ENCODE measurements at places on chromosomes 3 and 15. TPM values are rescaled to one million over a fixed set of nuclear protein-coding genes. Genes with fewer than 3 reads are reported as not detected.

Gene EOMES
- total RNA-seq, result 0.40 TPM

DNA sequence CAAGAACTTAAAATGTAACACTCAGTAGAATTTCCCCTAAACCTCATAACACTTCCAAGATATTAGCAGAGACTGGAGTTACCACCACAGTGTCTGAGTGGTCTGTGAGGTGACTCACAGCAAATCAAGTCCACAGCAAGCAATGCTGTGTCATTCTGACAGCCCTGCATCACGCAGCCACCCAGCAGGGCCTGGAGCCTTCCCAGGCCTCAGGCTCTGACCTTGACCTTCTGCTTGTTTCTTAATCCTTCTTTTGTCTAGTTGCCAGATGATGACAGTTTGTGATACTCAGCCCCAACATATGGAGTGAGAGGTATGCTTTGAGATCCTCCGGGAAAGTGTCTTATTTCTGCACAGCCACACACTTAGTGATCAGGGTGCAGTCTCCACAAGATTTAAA, 82.5 kb downstream of the TOP2B start:
- no peak for DNase-seq

DNA sequence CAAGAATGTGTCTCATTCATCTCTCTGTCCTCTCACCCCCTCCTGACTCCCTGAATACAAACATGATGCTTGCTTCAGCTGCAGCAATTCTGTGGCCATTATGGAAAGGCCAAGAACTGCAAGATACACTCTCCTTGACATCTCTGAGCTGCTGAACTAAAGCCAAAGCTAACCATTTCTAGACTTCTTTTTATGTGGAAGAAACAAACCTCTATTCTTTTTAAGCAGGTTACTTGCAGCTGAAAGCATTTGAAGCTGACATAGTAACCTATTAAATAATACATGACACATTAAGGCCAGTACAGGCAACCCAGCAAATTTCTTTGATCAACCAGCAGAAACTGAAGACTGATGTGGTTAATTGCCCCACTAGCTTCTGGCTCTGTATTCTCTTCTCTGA, 17.5 kb downstream of the FHIT start:
- DNase-seq, result no peak

Gene HEXA
- total RNA-seq, result 104 TPM

DNA sequence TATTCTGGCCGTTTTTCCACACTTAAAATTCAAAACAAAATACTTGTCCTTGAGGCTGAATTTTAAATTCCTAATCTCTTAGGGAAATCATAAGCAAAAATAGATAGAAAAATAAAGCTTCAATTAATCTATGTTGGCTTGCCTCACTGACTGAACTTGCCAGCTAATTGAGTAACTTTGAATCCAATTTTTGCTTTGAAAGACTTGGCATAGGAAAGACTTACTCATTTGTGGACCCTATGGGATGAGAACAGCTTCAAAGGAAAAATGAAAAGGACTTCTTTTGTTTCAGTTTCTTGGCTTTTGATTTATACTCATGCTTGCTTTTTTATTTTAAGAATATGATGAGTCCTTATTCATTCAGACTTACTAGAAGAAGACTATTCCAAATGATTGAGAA, 370.7 kb upstream of the RARB start:
- DNase-seq, result no peak

- DNase-seq, result peak; percentile 17
Observed at GRCh38 chr3:30628901-30629590, 22.6 kb downstream of the TGFBR2 start.

DNA sequence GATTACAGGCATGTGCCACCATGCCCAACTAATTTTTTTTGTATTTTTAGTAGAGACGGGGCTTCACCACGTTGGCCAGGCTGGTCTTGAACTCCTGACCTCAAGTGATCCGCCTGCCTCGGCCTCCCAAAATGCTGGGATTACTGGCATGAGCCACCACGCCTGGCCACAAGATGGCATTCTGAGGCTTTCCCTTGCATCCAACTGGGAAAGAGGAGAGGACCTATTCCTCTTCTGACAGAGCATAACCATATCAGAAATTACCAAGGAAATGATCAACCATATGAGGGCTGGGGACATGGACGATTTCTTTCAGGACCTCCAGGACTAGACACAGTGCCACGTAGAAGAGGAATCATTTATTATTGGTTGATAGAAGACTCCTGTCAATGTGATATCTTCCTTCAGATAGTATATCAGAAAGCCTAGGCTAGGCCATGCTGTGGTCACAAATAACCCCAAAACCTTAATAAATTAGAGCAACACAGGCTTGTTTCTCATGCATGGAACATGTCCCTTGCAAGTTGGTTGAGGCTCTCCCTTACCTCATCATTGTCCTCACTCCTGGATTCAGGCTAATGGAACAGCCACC, 372.3 kb upstream of the IL12A start:
- peak; percentile 3 for DNase-seq

Gene RCN2
- 56.3 TPM for total RNA-seq

DNA sequence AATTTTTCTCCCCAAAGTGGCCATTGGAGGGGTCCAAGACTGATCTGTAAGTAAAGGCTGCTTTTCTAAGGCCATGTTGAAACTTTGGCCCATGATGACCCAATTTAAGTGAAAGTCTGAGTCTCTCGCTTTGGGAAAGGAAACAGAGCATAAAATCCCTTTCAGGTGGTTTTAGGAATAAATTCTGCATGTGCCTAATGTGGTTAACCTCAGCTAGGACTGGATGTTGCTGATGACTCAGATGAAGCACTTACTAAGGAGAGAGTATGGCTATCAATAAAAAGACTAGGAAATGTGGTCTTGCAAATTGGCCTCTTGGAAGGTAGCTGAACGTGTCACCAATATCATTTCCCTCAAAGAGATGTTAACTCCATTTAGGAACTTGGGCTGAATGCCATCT, 458.5 kb downstream of the AGBL1 start:
- DNase-seq, result no peak

DNA sequence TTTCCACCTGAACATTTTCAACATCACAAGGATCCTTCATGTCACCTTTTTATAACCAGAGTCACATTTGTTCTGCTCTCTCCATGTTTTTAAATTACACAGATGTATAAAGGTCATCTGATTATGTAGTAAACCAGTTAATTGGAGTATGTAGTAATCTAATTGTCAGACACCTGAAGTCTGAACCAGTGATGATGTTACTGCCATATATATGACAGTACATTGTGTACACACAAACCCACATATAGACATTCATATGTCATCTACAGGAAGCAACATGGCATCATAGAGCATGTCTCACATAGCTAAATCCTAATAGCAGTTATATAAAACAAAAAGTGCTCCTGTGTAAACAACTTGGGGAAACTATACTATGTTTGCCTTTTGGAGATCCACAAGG, 95.9 kb upstream of the PRR23C start:
- DNase-seq, result no peak

Gene ISL2
- not detected for total RNA-seq

Gene STRC
- 0.13 TPM for total RNA-seq

Gene RNU5B-1
- not detected for total RNA-seq

- DNase-seq, result no peak
Observed at GRCh38 chr3:194105292-194105691, 30.7 kb upstream of the HES1 start.
